ENCODE measurements at places on chromosomes 5 and 9.

- DNase-seq, result no peak
Measured at GRCh38 chr9:116380496-116380995, 227.0 kb downstream of the PAPPA start.

DNA sequence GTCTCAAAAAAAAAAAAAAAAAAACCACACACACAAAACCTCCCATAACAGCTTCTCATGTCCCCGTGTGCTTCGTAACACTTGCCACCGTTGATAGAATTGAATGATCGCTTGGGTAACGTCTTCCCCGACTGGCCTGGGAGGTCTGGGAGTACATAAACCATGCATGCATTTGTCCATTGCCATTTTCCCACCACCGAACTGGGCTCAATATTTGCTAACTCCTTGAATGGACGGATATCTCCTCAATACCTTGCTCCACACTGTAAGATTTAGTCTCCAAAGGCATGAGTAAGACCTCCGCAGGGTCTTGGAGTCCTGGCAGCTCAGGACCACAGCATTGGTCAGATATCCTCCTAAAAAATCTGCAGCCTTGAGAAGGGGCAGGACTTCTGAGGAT lies 3.2 kb upstream of the P4HA2 start:
- no peak for DNase-seq

DNA sequence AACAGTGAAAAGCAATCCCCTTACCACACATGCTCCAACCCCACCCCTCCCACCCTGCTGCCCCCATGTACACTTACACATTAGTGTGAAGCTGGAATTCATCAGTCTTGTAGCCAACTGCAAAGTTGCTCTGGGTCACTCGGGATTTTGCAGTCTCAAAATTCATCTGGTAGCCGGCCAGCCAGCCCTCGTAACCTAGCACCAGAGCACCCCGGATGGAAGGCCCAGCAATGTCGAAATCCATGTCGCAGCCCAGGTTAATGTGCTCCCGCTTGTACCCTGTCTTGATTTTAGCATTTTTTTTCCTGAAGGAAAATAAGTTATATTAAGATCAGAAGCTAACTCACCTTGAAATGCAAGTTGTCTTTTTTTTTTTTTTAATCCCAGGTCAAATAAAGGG lies 12.2 kb upstream of the C5orf15 start:
- no peak for DNase-seq

GRCh38 chr5:56693220-56693579 lies 122.1 kb upstream of the MAP3K1 start:
- DNase-seq, result no peak

DNA sequence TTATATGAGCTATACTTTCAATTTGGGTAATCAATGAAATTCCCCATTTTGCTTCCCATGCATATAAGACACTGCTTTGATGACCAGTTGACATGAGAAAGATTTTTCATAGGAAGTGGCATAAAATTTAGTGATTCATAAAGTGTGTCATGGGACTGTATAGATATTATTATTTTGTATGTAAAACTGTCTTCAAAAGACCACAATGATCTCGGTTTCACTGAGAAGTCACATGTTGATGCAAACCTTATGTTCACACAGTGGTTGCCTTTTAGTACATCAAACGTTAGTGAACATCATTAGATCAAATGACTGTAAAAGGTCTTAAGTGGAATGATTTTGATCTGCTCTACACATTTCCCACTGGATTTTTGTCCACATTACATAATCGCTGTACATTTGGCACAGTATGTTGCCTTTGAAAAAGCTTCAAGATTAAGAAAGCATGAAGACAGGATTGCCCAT lies 349.2 kb upstream of the MEF2C start:
- DNase-seq, result peak; percentile 8

GRCh38 chr9:129620669-129621295 lies at the start of gene C9orf50:
Gene C9orf50, minus strand, starts transcription at chr9:129621101. Its CDS starts 527 bp downstream, at chr9:129620574.
- DNase-seq, result peak; percentile 83

- DNase-seq, result no peak
Measured at GRCh38 chr9:34563262-34563661, 26.3 kb downstream of the CNTFR start.

- no peak for DNase-seq
Measured at GRCh38 chr9:120480707-120481106, 99.3 kb downstream of the CDK5RAP2 start.

GRCh38 chr9:28177925-28178324 lies 604.6 kb upstream of the C9orf72 start:
- DNase-seq, result no peak

DNA sequence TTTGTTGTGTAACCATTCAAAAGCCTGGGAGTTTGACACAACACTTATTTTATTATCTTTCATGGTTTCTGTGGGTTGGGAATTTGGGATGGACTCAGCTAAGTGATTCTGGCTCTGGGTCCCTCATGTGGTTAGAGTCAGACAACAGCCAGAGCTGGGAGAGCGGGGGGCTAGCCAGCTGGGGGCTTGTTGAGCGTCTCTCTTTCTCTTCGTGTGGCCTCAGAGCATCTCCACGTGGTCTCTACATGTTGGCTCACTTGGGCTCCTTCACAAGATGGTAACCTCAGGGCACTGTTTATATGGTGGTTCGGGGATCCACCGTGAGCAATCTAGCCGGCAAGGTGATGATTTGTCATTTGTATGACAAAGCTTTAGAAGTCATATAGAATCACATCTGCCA lies 73.6 kb downstream of the FSTL4 start:
- no peak for DNase-seq

DNA sequence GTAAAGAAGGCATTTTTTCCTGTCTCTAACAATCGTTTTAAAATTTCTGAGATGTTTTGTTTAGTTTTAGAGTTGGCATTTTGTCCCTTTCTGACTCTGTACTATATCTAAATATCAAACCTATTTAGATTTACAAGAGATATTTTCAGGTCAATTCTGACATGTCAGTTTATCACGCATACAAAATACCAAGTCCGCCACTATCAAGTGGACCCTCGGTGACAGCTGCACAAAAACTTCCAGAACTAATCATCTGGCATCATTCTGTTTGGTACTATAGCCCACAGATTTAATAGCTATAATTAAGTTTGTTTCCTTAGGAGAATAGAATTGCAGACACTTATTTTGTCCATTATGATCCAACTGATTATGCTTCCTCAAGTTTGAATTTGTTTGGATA lies 1278.2 kb downstream of the CDH12 start:
- no peak for DNase-seq

GRCh38 chr9:116565986-116566385 lies 121.1 kb upstream of the TRIM32 start:
- DNase-seq, result no peak

- DNase-seq, result no peak
Measured at GRCh38 chr5:67201897-67202549, 5.4 kb upstream of the CD180 start.

DNA sequence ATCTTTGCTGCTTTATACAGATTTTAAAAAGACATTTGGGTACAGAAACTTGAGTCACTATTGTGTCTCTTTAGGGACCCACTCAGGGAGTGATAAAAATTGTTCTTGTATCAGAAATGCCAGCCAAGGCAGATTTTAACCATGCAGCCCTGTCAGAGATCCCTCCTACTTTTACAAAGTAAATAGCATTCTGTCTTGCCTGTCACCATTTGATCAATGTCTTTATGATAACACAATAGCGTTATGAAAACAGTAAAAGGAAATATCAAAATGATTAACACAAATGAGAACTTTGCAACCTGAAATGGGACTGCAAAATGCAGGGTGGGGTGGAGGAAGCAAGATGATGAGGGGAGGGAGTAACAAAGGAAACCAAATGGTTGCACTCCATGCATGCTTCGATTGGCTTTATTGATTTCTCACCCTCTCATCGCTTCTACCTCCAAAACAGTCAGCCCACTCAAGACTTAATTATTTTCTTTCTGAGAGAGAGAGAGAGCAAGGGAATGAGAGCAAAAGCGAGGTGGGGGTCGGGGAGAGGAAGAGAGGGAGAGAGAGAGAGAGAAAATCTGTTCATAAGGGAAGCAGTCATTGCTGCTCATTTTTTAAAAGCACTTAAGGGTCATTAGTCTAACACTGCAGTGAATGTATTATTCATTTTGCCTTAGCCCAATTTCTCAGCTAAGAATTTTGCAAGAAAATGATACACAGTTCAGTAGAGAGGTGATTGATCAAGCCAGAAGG lies 576.5 kb downstream of the CSNK1G3 start:
- DNase-seq, result peak; percentile 69
